Posterior vena cava (tissue), 2 donors: ENCODE measurements at places on chromosomes 3 and 15. TPM values are rescaled to one million over a fixed set of nuclear protein-coding genes. Genes with fewer than 3 reads are reported as not detected.

DNA sequence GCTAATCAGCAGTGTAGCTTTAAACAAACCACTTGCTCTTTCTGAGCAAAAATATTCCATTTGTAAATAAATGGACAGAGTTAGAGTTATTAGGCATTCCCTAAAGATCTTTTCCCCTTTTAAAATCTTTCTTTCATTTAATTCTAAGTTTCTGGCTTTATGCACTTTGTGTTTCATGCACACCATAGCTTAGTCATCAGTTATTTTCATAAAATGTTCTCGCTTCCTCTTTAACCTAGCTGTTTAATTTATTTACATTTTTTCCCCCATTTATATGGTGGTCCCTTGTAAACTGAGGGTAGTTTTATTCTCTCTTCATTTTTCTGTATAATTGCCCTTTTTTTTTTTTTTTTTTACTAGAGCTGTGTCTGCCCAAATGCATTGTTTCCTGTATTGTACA, 315.0 kb upstream of the LRRFIP2 start:
- DNase-seq: no peak

DNA sequence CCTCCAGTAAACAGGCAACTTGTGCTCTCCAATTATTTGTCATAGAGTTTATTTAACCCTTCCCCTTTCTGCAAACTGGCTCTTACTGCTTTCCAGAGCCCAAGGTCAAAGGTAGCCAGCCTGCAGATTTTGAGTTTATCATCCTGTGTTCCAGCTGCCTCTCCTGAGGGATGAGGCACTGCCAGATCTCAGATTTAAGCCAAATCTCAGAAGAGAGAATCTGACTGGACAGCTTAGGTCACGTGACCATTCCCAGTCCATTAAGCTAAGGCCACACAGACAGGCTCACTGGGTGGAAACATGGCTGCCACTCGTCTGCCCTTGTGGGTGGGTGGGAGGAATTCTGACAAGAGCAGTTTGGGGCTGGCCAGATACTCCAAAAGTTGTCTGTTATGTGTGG, 8.6 kb upstream of the SIAH2 start:
- no peak for DNase-seq

GRCh38 chr3:101884776-101885175, 35.5 kb downstream of the NFKBIZ start:
- no peak for DNase-seq

GRCh38 chr3:45583021-45583851, 11.3 kb upstream of the LIMD1 start:
- DNase-seq: peak; percentile 78

- no peak for DNase-seq
Observed at GRCh38 chr3:46576386-46576785, 10.3 kb upstream of the LRRC2 start.

DNA sequence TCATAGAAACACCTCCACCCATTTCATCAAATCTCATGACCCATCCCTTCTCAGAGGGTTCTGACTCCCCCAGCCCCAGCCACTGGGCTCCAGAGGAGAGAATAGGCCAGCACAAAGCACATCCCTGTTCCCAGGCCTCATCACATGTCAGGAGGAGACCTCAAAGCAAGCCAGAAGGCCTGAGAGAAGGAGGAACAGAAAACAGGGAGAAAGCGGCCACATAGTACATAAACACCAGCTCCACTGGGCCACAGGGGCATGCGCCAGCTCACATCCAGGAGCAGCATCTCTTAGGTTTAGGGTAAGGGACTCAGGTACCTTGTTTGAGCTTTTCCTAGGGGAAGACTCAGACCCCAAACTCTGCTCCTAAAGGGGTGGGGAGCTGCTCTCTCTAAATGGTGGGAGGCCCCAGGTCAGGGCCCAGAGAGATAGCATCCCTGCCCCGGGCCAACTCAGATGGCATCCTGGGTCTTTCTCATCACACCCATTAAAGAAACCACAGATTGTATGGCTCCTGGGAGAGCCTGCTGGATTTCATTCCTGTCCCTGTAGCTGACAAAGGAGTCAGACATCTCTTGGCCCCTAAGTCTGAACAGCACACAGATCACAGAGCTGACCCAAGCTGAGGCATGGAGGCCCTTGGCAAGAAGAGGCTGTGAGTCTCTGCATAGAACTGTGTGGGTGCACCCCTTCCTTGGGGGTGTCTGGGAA, 2.5 kb downstream of the SHF start:
- DNase-seq: peak; percentile 46

AP3B2 gene
- total RNA-seq: 1.4 TPM

SMAD3 gene
- 62.7 TPM for total RNA-seq
